ENCODE measurements at places on chromosomes 6 and 20.
A peak's percentile ranks its signal among the peaks of the same experiment; 100 is the strongest.

- DNase-seq: no peak
Observed at GRCh38 chr20:43186312-43186711, 3.4 kb downstream of the PTPRT start.

DNA sequence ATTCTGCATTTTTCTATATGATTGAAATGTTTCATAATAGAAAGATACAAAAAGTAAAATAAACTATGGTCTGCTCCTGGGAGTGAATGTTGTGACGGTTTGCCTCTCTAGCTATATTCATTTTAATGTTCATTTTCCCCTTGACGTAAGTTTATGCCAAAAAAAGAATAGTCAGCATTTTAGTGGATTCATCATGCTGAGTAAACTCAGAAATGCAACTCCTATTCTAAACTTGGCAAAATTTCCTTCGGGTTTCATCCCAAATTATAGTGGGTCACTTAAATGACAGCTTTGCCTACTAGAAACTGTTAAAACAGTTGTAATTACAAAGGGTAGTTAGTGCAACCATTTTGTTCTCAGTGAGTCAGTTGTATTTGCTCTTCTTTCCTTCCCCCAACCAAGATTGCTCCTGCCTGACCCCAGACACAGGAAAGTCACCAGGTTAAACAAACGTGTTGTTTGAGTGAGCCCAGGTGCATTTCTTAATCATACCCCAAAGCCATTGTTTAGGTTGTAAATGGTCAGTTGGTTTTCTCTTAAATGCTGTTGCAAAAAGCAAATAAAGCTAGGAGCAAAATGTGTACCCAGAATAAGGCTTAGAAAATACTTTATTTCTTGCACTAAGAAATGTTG lies 482.3 kb upstream of the SOX4 start:
- DNase-seq: no peak

DNA sequence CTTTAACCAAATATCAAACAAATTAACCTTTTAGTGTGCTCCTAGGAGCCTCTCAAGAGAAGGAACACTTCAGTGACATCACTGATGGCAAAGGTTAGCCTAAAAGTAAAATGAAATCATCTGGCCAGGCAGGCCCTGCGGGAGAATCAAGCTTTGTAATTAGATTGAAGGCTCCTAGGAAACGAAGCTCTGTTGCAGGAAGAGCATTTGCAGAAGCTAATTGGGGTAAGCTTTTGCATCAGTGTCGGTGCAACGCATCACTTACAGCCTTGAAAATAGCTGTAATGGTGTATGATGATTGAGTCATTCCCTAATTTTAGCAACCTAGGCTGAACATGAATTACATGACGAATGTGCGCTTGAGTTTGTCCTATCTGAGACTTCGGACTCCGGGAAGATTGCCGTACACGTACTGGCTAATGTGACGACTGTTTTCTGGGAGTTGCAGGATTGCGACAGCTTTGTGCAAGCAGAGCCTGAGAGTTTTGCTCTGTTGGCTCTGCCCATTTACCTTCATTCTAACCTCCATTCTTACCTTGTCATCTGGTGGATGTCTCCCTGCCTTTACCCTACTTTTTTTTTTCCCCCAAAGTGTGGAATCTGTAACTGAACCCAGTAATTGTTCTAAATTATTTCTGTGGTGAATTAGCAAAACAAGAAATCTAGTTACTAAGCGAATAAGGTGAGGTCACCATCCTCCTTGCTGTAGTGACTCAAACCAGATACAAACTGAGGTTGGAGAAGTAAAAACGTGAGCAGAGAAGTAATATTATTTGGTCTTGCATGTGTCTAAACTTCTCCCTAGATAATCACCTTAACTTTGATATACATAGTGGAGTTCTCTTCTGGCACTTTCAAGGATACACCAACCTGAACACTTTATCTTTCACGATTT lies 675.9 kb upstream of the CITED2 start:
- DNase-seq: peak; percentile 55

- DNase-seq: no peak
Observed at GRCh38 chr20:39302312-39302711, 340.2 kb downstream of the DHX35 start.

DNA sequence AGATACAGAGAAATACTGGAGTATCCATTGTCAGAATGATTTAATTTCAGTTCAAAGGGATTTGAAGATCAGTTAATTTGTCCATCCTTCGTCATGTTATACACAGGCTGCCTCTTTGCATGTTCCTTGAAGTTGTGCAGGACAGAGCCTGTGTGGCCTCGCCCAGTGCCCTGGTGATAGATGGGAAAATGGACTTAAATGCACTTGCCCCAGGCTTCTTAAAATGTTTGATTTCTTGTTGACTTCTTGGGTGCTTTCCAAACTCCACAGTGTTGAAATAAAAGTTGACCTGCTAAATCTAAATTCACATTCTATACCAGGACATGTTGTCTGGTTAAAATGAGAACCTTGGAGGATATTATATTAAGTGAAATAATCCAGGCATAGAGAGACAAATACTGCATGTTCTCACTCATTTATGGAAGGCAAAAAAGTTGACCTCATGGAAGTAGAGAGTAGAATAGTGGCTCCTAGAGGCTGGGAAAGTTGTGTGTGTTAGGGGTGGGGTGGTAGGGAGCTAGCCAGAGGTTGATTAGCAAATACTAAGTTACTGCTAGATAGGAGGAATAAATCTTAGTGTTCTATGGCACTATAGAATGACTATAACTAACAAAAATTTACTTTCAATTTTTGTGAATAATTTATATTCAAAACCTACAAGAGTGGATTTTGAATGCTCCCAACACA lies 25.3 kb downstream of the MARCKS start:
- DNase-seq: no peak

DNA sequence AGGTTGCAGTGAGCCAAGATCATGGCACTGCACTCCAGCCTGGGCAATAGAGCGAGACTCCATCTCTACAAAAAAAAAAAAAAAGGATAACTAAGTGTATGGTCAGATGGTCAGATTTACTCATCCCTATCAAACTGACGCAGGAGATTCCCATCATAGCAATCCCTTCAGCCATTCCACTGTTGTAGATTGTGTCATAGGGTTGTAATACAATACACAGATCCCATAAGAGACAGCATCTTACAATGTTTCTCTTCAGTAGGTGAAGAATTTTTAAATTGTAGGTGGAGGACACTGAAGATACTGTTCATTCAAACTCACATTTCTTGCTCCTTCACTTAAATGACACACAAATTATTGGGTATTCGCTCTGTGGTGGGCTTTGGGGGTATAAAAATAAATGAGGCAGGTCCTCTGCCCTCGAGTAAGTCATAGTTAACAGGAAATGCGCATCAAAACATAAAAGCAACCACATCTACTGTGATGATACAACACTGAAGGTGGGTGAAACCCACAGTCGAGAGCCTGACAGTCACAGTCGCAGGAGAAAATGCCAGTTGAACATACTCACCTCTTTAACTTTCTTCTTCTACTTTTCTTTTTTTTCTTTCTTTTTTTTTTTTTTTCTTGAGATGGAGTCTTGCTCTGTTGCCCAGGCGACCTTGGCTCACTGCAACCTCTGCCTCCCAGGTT lies 205.5 kb downstream of the ZNF217 start:
- DNase-seq: no peak

- no peak for DNase-seq
Observed at GRCh38 chr20:17479063-17479657, 52.0 kb downstream of the BFSP1 start.

DNA sequence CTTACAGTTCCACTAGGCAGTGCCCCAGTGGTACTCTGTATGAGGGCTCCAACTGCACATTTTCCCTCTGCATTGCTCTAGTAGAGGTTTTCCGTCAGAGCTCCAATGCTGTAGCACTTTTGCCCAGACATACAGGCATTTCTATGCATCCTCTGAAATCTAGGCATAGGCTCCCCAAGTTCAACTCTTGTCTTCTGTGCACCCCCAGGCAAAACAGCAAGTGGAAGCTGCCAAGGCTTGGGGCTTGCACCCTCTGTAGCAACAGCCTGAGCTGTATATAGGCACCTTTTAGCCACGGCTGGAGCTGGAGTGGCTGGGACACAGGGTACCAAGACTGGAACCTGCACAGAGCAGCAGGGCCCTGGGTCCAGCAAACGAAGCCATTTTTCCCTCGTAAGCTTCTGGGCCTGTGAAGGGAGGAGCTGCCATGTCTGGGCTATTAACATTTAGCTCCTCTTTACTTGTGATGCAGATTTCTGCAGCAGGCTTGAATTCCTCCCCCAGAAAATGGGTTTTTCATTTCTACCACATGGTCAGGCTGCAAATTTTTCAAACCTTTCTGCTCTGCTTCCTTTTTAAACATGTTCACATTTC lies 596.2 kb upstream of the ADGRB3 start:
- no peak for DNase-seq

DNA sequence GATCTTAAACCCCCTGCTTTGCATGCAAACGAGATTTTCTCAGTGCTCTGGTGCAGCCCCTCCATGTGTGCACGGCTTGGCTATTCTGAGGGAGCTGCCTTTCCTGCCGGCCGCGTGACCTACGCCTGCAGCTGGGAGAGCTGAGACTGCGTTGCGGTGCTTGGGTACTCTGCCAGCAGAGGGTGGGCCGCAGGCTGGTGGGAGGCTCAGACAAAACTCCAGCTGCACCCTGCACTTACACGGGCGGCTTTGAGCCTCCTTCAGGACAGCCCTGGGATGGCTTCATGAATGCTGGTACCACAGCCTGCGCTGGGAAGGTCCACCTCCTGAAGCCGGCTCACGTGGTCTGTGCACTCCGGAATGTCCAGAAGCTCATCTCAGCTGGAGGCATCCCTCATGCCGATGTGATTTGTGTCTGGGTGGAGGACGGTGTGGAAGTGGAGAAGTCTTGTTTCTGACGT lies 223.7 kb downstream of the DLL1 start:
- DNase-seq: no peak

DNA sequence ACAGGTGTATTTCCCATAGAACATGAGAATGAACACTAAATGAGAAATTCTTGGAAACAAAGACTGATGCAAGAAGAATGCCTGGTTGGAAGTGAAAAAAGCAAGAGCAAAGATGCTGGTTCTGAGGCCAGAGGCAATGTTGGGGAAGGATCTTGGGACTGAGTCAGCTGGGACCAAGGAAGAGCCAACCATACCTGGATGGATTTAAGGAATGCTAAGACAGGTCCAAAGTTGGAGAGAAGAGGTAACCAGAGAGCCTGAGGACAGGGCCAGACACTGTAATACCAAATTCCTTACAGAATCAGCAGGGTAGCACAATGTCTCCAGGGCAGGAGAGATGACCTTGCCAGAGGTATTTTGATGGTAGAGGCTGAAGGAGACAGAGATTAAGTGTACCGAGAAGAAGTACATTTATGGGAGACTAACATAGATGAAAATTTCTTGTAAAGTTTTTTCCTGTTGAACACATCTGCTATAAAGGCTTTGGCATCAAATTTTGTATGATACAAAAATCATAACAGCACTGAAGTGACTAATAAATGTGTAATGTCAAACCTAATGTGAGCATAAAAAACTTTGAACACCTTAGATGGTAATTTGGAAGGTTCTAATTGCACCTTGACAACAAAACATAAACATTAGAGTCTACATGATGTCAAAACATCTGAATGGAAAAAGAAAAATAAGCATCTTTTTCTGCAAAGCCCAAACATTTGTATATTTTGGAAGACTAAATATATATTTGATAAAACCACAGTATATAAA lies 221.7 kb upstream of the MARCKS start:
- DNase-seq: no peak
